ENCODE measurements at places on chromosomes 6 and 20.

DNA sequence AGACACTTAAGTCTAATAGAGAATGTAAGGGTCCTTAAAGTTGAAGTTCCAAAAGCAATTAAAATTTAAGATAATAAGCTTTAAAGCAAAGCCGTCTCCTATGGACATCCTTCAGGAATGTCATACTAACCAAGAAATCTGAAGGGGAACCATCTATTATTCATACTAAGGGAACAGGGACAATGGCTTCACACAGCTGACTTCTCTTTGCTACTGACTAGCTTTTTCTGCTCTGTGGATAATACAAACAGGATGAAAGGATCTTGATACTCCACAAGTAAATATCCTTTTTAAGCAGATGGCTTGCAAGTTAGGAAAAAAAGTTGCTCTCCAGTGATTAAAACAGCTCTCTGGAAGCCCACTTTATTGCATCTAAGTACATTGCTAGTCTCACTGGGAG is 178.6 kb downstream of the BACH2 start:
- DNase-seq, result no peak

DNA sequence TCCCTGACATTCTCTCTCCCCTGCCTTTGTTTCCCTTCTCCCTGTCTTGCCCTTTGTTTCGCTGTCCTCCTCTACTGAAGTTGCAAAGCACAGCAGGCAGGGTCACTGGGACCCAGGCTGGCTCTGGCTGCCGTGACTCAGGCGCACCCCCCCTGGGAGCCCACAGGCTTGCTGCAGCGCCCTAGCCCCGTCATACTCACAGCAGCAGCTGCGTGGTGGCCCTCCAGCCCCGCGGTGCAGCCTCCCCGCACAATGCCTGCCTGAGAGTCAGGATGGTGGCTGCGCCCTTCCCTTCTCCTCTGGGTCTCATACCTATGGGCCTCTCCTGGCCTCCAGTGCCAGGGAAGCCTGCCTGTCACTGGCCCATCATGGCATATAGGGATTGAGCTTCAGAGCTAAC is 41.7 kb downstream of the TXNDC5 start:
- no peak for DNase-seq

DNA sequence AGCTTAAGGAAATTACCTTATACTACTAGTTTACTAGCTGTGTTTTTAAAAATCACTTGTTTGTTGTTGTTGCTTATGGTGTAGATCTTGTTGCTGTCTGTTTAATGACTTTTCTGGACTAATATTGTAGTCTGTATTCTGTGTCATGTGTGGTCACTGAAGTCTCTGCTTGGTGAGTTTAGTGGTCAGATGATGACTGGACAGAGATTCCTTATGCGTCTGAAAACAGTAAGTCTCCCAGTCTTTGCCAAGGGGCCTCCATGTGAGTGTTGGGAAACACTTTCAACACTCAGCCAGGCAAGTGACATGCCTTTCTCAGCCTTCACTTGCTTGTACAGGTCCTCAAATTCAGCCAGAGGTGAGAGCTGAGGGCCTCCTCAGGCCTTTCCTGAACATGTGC is 256.9 kb upstream of the RNF24 start:
- no peak for DNase-seq

DNA sequence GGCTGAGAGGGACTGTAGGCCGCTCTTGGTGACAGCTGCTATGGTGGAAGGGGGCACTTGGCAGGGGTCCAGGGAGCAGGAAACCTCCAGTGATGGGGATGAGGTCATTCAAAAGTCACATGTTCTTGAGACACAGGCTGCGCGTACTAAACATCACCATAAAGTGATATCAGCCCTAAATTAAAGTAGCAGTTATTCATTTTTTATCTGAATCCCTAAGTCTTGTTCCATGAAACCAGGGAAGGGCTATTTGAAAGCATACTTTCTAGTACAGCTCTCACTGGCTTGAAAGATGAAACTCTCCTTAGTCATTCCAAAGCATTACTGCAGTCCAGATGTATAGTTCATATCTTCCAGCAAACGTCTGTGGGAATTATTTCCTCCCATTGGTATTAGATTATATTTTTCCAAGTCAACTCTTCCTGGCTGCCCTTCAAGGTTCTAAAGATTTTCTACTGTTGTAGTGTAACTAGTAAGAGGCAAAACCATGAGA is 373.1 kb downstream of the CD109 start:
- DNase-seq, result no peak

DNA sequence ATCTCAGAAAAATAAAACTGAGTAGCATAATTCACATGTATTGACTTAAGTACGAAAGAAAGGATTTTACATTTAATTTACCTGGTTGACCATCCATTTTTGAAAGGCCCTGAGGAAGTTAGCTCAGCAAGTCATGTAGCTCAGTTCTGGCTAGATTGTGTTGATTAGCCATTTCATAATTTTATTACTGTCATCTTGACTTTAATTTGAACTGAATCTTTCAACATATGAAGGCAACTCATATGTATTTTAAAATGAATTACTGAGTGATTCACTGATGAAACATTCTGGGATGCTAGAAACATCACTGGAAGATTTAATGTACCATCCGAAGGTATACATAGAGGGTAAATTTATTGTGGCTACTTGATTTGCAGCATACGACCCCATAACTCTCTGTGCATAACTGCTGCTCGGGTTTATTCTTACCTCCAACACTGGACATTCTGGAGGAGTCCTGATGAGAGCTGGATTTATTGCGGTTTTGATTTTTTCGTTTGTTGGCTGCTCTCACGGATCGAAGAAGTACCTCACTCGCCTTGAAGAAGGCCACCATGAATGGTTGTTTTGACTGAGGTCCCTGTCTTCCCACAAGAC is 101.7 kb downstream of the BMP5 start:
- DNase-seq, result no peak

GRCh38 chr20:49572857-49573256 is 4.9 kb upstream of the PTGIS start:
- DNase-seq, result no peak

GRCh38 chr20:45945678-45946148 is 11.2 kb downstream of the PCIF1 start:
- DNase-seq, result peak; percentile 47

GRCh38 chr6:43993881-43994523 is 133.2 kb downstream of the MRPL14 start:
- no peak for DNase-seq

GRCh38 chr20:37986873-37987601 is 46.2 kb downstream of the TTI1 start:
- DNase-seq, result no peak

- peak; percentile 50 for DNase-seq
These were observed 165.8 kb upstream of the CITED2 start for GRCh38 chr6:139540276-139540675.

- no peak for DNase-seq
These were observed 10.5 kb upstream of the UBE2V1 start for GRCh38 chr20:50123418-50123817.

GRCh38 chr20:10648651-10649050 is 25.1 kb downstream of the JAG1 start:
- DNase-seq, result no peak

DNA sequence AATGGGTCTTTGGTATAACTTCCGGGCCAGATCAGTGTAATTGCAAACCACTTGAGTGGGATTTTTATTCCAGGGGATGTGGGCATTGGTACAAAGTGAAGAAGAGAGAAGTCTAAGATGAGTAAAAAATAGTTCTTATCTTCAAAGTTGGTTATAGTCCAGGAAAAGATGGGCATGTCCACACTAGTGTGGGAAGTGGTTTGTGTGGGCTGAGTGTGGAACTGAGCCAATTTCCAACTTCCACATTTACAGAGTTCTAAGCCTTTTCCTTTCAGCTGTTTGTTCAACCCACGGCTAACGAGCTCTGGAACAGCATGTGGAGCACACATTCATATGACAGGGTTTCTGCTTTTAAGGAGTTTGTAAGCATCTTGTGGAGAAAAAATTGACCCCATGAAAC is 72.3 kb upstream of the IFNGR1 start:
- peak; percentile 35 for DNase-seq

DNA sequence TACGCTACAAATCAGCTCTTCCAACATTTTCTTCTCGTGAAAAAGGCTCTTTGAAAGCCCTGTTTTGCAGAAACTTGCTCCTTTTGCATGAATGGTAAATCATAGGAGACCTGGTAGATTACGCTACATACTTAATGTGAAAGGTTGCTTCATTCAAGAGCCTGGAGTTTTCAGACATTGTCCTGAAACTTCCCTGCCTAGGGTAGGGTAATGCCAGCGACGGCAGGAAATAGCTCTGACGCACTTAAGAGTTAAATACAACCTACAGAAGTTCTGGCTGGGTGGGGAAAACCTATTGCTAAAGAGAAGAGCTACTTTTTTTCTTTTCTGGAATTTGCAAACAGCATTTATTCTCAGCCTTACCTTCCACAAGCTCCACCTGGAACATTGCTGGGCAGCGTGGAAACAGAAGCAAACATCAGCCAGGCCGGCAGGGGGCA is 144.5 kb downstream of the LPA start:
- DNase-seq, result no peak

- DNase-seq, result no peak
These were observed 632.8 kb downstream of the HDGFL1 start for GRCh38 chr6:23202207-23202606.

DNA sequence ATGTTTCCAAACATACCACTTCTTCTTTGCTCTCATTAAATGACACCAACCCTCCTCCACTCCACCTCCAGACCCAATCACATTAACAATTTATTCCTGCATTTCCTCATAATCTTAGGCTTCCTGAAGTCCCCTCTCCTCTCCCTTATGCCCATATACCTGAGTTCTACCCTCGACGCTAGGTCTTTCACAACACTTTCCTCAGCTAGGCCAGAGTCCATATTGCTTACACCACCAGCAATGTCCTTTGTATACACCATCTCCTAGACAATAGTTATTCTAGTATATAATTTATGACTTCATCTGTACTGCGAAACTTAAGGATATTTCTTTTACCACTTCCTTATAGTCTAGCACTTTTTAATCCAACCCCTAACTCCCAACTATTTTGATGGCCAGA is 47.7 kb downstream of the SIM1 start:
- no peak for DNase-seq

- no peak for DNase-seq
These were observed 3.3 kb downstream of the ID1 start for GRCh38 chr20:31608251-31608945.

All from CD4-positive, alpha-beta T cell treated with Interleukin-15 for 1 hour (primary cell).